ENCODE measurements at places on chromosomes 2 and 18.

DNA sequence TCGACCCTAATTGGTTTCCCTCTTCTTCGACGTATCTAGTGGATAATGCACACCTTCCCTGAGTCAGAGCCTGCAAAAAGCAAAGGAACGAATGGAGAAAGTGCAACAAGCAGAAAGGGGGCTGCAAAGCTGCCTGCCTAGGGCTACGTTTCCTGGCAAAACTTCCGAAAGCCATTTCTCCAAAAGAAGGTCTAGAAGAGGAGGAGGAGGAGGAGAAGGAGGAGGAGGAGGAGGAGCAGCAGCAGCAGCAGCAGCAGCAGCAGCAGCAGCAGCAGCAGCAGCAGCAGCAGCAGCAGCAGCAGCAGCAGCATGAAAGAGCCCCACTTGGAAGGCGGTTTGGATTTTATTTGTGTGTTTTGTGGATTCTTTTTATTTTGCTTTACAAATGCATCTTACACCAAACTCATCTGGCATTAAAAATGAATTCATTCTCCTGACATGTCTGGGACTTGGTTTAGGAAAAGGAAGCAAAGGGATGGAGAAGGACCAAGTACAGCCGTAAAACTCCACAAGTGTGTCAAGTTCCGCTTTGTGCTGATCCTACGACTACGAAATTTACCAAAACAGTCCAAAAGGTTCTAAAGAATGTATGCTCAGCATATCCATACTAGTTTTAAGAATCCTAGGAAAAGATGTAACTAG is 2.0 kb downstream of the TCF4 start:
- DNase-seq, result no peak

GRCh38 chr2:232325324-232326273 is 53.0 kb upstream of the ALPP start:
- DNase-seq, result peak; percentile 53

DNA sequence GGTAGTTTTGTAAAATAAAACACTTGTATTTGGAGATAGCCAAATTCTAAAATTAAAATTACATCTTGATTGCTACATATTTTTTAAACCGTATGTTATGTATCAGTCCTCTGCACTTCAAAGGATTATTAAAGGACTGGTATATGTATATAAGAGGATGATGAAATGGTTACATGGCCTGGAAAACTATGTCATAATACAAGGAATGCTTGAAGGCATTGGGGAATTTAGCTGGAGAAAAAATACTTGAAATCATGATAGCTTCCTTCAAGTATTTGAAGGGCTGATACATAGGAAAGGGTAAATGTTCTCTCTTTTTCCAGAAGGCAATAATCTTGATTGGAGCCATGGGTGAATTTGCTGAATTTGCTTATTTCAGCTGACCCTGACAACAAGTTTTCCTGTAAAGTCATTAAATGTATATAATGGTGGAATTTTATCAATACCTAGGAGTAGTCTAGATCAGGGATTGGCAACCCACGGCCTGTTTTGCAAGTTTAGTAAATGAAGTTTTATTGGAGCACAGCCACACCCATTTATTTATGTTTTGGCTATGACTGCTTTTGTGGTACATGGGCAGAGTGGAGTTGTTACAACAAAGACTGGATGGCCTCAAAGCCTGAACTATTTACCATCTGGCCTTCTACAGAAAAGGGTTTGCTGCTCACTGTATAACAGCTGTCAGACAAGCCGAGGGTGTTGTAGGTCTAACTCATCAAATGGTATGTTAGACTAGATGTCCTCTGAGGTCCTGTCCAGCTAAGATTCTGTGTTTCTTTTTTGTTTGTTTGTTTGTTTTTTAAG is 34.4 kb downstream of the ACYP2 start:
- no peak for DNase-seq

- DNase-seq, result peak; percentile 26
Observed at GRCh38 chr18:22391407-22392345, 26.0 kb downstream of the CTAGE1 start.

GRCh38 chr18:28112056-28112470 is 64.9 kb downstream of the CDH2 start:
- no peak for DNase-seq

DNA sequence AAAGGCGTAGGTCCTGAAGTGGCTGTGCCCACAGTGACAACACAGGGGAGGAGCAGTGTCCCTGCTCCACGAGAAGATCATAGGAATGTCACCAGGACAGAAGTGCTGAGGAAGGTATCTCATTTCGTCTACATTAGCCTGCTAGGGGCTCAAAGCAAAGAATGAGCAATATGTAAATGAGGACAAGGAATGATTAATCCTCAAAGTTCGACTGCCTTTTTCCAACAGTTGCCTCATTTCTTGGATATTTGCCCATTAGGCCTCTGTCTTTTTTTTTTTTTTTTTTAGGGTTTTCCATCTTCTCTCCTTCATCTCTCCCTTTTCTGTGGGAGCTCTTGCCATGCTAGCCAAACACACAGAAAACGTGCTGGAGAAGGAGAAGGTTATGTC is 105.2 kb upstream of the ARHGAP28 start:
- DNase-seq, result no peak

DNA sequence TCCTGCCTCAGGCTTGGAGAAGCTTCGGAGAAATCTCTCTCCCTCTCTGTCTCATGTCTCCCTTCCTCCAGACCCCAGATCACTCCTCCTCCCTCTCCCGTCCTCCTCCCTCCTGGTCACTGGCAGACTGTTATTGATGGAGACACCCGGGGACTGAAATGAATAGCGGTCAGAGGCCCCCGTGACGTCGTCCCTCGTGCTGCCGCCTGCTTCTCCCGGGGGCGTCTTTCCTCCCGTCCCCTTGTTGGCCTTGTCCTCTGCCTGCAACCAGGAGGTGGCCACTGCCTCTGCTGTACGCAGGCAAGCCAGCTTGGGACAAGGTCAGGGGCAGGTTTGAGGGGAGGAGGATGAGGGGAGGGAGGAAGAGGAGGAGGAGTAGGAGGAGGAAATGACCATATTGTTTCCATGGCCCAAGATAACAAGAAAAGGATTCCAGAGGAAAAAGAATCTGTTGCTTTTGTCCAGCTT is 78.2 kb downstream of the CELF4 start:
- no peak for DNase-seq

DNA sequence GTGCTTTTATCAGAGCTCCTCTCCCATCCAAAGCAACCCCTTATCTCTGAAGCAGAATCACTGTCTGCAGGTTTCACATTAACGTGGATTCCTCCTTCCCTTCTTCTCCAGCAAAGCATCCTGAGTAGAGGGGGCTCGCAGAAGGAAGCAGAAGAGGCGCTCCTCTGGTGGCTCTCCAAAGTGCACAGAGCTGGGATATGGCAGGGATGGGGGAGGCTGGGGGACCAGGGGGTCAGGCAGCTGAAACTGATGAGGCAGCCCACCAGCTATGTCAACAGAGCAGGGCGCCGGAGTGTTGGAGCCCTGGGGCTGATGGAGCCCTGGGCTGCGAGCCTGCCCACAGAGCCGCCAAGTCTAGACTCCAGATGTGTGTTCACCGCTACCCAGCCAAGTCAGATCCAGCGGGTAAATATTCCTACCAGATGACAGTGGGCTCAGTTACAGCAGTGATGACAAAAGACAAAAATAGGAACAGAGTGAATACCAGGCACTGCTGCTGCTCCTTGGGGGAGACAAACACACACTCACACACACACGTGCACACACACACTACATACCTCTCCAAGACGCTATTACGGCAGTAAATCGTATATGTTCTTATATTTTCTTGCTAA is 678.3 kb upstream of the ID2 start:
- DNase-seq, result no peak

GRCh38 chr2:96876269-96877041 is 6.6 kb upstream of the SEMA4C start:
- no peak for DNase-seq

GRCh38 chr2:124025171-124025580 is at the start of gene CNTNAP5:
TSS of gene CNTNAP5 (plus strand) at chr2:124025287. CDS start at chr2:124025651, 364 bp downstream.
- DNase-seq, result no peak

GRCh38 chr18:23359421-23359820 is 93.7 kb upstream of the RIOK3 start:
- DNase-seq, result no peak

DNA sequence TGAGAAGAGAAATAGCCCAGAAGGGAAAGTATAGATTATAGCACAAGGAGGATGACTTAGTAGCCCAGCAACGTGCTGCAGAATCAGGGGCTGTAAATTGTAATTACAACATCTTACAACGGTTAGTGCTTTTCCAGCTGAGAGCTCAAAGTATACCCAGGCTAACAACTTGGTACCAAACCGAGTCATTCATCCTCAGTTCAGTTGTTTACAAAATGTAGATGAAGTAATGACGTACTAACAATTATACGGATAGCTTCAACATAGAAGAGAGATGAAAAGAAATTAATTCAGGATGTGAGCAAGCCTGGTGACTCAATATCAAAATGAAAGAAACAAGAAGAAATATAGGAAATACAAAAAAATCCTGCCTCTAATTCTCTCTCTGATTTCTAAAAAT is 99.2 kb downstream of the DYNAP start:
- DNase-seq, result no peak

GRCh38 chr2:70145851-70146739 is 44.7 kb downstream of the C2orf42 start:
- peak; percentile 27 for DNase-seq

DNA sequence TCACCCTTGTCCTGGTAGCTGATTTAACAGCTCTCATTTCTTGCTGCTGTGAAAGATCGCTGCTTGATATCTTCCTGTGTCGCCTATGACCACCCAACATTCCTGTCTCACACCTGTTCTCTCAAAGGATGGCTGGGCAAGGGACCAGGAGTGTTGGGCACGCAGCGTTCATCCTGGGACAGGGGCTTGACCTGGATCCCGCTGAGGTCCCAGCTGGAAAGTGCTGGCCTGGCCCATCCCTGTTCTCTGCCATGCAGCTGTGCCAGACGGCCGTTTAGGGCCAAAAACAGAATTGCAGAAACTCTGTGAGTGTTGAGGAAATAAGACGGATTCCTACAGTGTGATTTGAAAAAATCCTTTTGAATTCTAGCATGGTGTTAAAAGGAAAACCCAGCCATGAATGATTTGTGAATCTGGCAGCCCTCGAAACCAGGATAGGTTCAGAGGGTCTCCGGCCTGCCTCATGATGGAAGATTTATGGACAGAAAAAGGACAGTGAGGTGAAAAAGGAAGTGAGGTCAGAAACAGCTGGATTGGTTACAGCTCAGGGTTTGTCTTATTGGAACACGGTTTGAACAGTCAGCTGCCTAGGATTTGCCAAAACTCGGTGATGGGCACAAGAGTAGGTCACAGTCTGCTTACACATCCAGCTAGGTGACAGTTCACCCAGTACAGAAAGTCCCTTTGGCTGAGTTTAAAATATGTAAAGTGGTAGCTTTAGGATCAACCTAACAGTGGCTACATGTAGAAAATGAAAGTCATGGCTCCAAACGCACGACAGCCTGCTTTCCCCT is 164.8 kb downstream of the DCDC2C start:
- no peak for DNase-seq

GRCh38 chr18:23847321-23847986 is 158.2 kb downstream of the LAMA3 start:
- DNase-seq, result no peak
